Testis (tissue), 5 donors: ENCODE measurements at places on chromosomes 11 and 22. TPM values are rescaled to one million over a fixed set of nuclear protein-coding genes. Genes with fewer than 3 reads are reported as not detected.

Gene GGT5
- polyA plus RNA-seq, result 27.1 TPM

Gene TMA7B
- polyA plus RNA-seq, result not detected

Gene P2RX3
- polyA plus RNA-seq, result 8.5 TPM

Gene OR8A1
- polyA plus RNA-seq, result 0.29 TPM

Gene OR5F1
- polyA plus RNA-seq, result not detected

Gene RIMBP3B
- 32.9 TPM for polyA plus RNA-seq

Gene RIMBP3C
- polyA plus RNA-seq, result 14.4 TPM

Gene MRGPRX4
- not detected for polyA plus RNA-seq

Gene RASL10A
- 2.2 TPM for polyA plus RNA-seq

Gene ANGPTL5
- 0.74 TPM for polyA plus RNA-seq

Gene OR52A1
- polyA plus RNA-seq, result not detected

Gene ARFIP2
- 56.1 TPM for polyA plus RNA-seq

Gene RBMXL2
- 103 TPM for polyA plus RNA-seq

Gene KRTAP5-11
- polyA plus RNA-seq, result not detected

Gene APOBEC3G
- 56.4 TPM for polyA plus RNA-seq

Gene OR8D4
- not detected for polyA plus RNA-seq

Gene SYTL2
- 14.4 TPM for polyA plus RNA-seq

Gene LARGE2
- 4.7 TPM for polyA plus RNA-seq

Gene ASCL3
- not detected for polyA plus RNA-seq

Gene DUSP8
- 7.0 TPM for polyA plus RNA-seq

Gene APOA5
- not detected for polyA plus RNA-seq

Gene STIP1
- polyA plus RNA-seq, result 267 TPM

Gene BAIAP2L2
- polyA plus RNA-seq, result 6.6 TPM

Gene HOATZ
- 50.1 TPM for polyA plus RNA-seq

Gene AMBRA1
- 28.0 TPM for polyA plus RNA-seq

Gene CYTH4
- polyA plus RNA-seq, result 6.8 TPM

Gene SYT8
- 0.98 TPM for polyA plus RNA-seq

Gene BIK
- polyA plus RNA-seq, result 2.5 TPM

Gene INS
- not detected for polyA plus RNA-seq

Gene FOXRED1
- polyA plus RNA-seq, result 31.6 TPM

Gene AIFM3
- 0.88 TPM for polyA plus RNA-seq

Gene SVIP
- polyA plus RNA-seq, result 80.1 TPM

Gene KDELR3
- polyA plus RNA-seq, result 10.4 TPM

Gene SNX32
- polyA plus RNA-seq, result 4.9 TPM

Gene SCGB1A1
- not detected for polyA plus RNA-seq

Gene PGM2L1
- 2.4 TPM for polyA plus RNA-seq
